ENCODE measurements at places on chromosomes 1 and 21.

DNA sequence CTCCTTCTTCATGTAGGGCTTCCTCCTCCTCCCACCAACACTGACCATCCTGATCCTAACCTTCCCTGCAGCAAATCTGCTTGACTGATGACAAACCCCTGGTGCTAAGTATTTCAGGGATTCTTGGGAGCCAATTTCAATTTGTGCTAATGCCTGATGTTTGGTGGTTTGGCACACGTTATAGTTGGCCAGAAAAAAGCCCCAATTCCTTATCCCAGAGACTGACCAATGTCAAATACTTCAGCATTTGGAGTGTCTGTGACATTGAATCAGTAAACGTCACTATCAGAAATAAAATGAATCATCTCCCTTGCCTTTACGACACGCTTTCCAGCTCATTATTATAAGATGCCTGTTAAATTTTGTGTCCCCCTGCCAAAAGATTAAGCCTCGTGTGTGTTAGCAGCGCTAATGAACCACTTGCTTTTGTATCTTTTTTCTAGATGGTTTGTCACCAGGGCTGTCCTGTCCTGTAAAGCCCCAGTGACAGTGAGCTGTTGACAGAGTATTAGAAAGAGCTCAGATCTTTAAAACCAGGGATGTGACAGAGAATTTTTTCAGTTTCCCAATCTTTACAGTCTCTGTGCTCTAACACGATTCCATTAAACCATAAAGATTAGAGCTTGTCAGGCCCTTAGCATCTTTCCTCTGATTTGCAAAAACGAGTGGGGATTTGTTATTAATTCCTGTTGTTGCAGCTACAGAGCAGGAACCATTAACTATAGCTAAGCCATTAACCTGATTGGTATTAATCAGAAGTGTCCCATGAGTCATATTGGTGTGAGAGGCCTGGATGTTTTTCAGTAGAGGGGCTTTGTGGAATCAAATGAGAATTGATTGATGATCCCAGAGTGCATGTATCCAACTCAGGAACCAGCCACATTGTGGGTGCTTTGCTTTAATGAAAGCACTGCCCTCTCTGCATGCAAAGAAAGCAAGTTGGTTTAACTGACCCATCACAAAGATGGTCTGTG, 665.1 kb upstream of the PLXNA2 start:
- no peak for DNase-seq

GRCh38 chr1:65148548-65149350, 746 bp downstream of the AK4 start:
- DNase-seq: peak; percentile 87

- DNase-seq: no peak
Measured at GRCh38 chr1:203120325-203121153, 7.0 kb upstream of the ADORA1 start.

DNA sequence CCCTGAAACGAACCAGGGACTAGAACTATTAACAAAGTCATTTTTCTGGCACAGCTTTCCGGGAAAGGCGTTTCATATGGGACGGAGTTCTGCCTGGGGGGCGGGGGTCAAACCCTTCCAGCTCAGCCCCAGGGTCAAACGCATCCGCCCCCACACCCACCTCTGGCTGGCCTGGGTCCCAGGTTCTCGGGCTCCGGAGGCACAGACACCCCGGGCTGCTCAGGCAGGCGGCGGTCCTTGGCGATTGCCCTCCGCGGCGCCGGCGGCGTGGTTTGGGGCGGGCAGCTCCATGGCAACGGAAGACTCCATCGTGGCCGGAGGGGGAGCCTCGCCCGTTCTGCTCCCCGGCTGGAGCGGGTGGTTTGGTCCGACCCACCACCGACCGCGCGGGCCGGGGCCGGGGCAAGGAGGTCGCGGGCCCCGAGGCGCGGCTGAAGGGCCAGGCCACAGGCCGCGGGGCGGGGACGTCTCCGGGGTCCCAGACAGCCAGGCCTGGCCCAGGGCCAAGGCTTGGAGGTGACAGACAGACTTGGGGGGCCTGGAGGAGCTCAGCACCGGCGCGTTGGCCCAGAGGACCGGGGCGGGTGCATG, at the start of gene CFAP74:
TSS of gene CFAP74 (minus strand) at position 246 of the 591 bp plus-strand sequence. CDS start 12,830 bp downstream, outside the sequence.
- peak; percentile 75 for DNase-seq

GRCh38 chr1:65525266-65526048, 105.0 kb downstream of the LEPR start:
- DNase-seq: peak; percentile 70
